ENCODE measurements at places on chromosomes 3 and 15.

DNA sequence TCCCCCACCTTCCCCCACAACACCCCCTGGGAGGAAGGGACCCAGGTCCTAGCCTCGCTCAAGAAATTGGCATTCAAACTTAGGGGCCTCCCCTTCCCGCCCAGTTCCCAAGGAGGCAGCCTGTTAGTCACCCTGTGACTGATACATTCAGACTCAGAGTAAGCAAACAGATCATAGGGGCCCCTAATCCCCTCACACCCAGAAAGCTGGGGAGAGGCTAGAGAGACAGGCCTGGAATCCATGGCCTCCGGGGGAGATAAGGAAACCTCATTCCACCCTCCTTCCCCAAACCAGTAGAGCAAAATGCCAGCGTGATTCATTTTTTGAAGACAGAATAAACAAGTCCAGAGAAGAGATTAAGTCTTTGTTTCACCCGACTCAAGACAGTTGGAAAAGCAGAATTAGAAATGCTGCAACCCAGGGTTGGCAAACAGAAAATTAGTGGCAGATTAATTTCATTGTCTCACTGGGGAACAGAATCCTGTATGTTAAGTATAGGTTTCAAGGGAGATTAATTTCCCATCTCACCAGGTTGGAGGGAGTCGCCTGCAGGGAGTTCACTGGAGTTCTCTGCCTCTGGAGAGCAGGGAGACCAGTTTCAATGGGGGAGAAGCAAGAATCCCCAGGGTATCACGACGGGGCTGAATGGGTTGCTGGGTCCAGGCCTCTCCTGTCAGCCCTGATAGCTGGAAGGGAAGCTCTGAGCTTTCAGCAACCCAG, 268.3 kb downstream of the UACA start:
- DNase-seq, result peak; percentile 98

- DNase-seq, result peak; percentile 2
Observed at GRCh38 chr3:108818404-108818803, 4.2 kb upstream of the TRAT1 start.

GRCh38 chr15:41285285-41285684, 47.1 kb downstream of the OIP5 start:
- no peak for DNase-seq

- DNase-seq, result no peak
Observed at GRCh38 chr15:51311510-51311909, 26.9 kb downstream of the CYP19A1 start.

DNA sequence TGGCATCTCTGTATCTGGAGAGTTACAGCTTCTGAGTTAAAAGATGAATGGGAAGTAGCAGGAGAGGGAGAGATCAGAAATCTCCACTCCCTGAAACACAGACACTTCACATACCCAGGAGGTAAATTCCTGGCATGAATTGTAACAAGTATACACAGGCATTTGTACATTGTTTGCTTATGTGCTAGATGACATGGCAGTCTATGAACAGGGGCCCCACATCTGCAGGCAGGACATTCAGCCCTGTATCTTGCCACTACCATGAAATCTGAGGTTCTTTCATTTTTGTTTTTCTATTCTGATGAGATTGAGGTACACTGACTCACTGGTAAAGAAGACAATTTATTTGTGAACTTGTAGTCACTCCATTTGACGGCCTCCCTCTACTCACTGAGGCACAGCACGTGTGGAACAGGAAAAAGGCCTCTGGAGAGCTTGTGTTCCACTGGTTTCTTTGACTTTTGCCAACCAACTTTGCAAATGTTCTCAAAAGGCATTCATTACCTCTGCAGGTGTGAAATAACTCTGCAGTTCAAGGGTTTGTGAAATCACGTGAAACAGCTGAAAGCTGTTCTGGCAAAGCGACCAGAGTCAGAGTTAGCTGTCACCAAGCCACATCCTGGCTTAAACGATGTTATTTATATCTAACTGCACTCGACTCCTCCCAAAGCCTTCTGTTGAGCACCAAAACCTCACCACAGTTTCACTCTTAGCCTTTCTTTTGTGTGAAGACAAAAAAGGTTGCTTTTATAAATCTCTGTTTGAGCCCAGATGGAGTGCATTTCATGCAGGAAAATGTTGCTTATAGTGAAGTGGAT, 401.3 kb upstream of the CFAP20DC start:
- peak; percentile 91 for DNase-seq

All from foreskin keratinocyte (primary cell).